ENCODE measurements at places on chromosomes 16 and 17. TPM values are rescaled to one million over a fixed set of nuclear protein-coding genes. Genes with fewer than 3 reads are reported as not detected.

Gene MT1M
- 2.2 TPM for total RNA-seq

Gene C16orf74
- not detected for total RNA-seq

Gene MED31
- total RNA-seq, result 7.4 TPM

Gene HEATR9
- total RNA-seq, result not detected

Gene ZSCAN10
- total RNA-seq, result not detected

Gene CACNG3
- not detected for total RNA-seq
